GM12864 (cell line): ENCODE measurements at places on chromosomes 2 and 18.

GRCh38 chr2:21748501-21748900 is 624.7 kb downstream of the TDRD15 start:
- DNase-seq = no peak

DNA sequence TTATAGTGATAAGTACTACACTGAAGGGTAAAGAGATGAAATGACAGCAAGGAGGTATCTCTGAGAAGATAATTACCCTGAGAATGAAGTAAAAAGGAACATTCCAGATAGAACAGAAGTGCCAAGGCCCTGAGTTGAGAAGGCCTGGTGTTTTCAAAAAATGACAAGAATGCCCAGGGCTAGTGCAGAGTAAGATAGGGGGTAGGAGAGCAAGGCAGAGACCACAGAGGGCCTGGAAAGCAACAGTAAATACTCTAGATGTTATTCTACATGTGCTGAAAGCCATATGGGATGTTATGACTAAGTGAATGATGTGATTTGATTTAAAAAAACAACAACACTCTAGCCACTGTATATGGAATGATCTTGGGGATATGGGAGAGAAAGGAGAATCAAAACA is 52.3 kb downstream of the BAZ2B start:
- DNase-seq = no peak

- DNase-seq = no peak
Measured at GRCh38 chr18:5899835-5900234, 4.5 kb upstream of the TMEM200C start.

DNA sequence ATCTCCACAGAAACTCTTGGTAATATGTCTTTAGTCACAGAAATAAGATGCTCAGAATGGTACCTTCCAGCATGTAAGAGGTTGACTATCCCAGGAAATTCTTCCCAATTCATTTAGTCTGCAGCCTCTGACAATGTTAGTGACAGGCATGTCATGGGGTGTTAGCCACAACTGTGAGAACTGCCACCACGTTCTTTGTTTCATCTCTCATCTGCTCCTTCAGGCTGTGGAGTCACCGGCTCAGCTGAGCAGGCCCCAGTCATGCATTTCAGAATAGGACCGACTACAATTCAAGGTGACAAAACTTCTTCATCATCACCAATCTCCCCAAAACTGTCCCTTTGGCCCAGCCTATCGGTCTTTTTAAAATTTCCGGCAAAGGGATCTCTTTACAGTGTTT is 167.5 kb downstream of the AKAIN1 start:
- no peak for DNase-seq

DNA sequence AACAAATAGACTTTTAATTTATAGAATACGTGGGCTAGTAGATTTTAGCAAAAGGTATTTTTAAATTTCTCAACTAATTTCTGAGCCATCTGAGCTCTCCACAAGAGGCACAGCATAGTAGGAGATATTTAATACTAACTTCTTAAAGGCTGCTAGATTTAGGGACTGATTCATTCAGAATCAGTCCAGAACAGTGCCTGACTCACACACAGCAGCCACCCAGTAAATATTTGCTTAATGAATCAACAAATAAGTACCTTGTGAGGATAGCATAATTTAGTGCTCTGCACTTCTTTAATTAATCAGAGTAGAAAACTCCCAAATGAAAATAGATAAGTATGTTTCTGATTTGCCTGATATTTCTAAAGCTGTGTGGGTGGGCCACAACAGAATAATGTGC is 35.6 kb upstream of the SYT4 start:
- no peak for DNase-seq

DNA sequence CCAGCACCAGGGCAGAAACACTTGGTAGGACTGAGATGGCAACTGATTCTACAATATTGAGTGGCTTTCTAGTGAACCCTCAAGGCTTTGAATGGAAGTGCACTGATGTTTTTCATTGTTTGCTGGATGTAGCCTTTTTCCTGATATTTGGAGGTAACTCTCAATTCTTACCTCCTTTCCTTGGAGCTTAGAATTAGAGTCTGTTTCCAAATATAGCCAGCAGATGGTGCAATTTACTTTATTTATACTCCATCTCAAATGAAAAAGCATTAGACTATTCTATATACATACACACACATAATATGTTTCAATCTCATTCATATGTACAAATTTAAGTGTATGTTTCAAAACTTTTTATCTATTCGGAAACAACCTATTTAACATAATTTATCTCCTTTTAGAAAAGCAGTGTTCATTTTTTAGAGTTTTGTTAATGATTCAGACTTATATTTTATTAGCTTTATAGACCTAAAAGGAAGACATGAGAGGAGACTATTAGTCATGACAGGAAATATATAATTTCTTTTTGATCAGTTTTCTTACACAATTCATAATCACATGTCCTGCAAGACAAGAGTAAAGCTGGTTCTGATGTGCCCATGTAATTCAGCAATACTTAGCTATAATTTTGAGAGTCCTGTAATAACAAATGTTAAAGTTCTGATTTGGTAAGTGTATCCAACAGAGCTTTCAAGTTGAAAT is 124.8 kb downstream of the NUP35 start:
- DNase-seq = no peak

DNA sequence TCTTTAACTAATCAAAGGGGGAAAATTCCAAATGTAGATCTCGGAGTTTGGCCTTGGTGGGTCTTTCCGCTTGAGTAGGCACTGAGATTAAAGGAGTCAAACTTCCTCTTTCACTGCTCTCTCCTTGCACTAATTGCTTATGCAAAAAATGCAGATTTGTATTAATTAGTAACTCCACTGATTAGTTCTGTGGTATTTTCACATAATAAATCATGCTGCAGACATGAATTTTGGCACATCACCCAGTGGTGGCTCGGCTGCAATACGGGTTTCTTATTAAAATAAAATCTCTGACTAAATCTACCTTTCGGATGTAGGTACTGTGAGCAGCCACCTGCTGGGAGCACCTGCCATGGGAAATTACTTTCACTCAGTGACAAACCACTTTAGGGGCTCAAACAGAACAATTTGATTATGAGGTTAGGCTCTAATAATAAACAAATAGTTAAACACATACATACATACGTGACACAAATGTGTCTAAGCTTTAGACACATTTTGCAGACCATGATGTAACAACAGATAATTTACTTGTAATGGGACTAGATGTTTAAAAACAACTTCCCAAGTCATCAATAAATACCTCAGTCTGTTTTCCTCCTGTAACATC is 6.4 kb upstream of the NEUROD1 start:
- no peak for DNase-seq

DNA sequence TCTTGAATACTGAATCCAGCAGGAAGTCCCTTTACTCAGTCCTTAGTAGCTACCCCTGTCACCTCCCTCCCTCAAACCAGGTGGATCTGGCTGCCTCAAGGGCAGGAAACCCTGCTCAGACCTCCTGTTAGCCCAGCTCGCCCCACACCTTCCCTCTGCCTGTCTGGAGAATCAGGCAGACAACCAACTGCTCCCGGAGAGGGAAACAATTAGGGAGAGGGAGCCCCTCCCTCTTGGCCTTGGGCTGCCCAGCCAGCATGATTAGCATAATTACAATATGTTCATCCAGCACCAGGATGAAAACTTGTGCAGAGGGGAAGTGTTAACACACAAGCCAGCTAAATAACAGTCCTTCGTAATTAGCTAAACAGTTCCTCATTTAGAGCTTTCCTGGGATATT is 185.5 kb downstream of the C1D start:
- DNase-seq = no peak

DNA sequence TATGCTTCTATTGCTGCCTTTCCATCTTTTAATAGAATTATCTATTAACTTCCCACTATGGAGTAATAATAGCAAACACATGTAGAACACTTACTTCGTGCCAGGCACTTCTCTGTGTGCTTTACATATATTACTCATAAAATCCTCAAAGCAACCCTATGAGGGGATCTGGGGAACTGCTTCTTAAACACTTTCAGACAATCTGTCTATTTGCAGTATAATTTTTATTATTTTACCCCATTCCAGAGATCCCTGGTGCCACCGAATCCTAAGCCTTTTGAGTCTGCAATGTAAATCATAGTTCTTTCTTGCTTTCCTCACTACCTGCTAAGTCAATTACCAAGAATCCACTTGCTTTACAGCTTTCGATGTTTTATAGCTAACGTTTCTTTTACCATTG is 25.6 kb upstream of the GCFC2 start:
- DNase-seq = no peak

DNA sequence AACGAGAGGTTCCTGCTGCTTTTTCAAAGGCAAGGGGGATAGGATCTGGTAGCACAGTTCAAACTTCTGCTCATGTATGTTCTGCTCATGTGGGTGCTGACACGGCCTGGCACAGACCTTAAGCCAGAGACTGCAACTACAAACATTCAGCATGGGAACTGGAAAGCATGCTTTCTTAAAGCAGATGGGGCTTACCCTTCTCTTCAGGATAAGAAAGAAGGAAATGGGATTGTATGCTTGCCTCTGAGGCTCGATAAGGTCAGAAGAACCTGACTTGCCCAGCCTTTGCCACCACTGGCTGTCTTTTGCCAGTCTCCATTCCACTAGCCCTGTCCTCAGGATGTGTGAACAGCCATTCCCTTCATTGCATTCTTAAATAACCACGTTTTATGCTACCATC is 10.7 kb downstream of the DOCK10 start:
- no peak for DNase-seq

DNA sequence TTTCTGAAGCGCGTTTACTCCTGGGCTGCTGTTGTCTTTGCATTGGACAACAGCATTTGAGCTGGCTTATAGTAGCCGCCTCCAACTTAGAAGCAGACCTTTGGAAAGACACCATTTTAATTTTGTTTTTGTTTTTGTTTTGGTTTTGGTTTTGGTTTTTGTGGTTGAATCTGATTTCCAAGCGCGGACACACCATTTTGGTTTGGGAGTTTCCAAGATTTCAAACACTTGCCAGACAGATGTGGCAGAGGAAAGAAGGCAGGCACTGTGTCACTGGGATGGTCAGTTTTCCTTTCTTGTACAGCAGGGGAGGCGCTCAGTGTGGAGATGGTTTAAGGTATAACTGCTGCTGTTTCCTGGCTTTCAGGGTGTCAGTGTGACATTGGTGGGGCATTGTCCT is 126.8 kb downstream of the LAMA3 start:
- DNase-seq = no peak

GRCh38 chr2:26706616-26707473 is 14.3 kb downstream of the KCNK3 start:
- DNase-seq = no peak

- no peak for DNase-seq
Measured at GRCh38 chr2:176613323-176613987, 344.2 kb downstream of the MTX2 start.

DNA sequence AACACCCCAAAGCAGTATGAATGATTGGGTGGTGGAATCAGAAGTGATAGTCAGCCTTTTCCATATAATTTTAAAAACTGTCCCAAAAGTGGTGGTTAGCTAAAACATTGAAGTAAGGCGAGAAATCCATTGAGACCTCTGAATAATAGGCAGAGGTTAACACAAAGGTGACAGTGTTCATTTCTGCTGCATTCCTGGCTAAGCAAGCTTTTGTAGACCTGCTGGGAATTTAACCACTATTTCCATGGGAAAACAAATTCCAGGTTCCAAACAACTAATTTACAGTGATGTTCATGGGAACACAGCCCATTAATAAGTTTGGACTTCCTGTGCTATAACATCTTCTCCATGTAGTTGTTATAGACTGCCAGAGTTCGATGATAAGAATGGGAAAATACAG is 6.3 kb upstream of the INO80D start:
- no peak for DNase-seq

- DNase-seq = no peak
Measured at GRCh38 chr2:239266434-239266766, 134.4 kb downstream of the HDAC4 start.

DNA sequence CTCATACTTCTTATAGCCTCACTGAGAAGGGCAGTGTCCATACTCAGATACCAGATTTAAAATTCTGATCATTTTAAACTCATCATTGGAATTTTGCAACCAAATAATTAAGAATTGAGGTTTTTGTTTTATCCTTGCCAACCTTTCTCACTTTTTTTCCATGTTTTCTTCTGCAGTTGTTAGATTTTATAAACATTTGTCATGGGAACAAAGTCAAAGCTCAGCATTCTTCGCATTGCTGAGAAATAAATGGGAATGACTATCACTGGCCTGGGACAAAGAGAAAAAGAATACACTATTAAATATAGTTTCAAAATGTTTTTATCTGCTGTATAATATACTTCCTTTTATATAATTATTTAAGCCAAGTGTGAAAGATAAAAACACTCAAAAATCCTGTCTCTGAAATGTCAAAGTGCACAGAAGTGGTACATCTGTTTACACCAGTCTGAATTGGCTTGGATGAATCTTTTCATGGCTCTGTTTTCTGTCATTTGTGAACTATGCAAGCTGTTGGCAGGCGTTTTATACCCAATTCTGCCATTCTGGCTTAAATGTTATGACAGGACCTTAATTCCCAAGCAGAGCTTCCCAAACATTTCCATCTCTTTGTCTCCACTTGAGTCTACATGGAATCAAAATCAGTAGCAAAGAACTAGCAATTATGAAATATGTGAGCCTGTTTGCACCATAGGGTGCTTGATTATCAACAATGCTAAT is 249.3 kb upstream of the SYT4 start:
- DNase-seq = no peak

DNA sequence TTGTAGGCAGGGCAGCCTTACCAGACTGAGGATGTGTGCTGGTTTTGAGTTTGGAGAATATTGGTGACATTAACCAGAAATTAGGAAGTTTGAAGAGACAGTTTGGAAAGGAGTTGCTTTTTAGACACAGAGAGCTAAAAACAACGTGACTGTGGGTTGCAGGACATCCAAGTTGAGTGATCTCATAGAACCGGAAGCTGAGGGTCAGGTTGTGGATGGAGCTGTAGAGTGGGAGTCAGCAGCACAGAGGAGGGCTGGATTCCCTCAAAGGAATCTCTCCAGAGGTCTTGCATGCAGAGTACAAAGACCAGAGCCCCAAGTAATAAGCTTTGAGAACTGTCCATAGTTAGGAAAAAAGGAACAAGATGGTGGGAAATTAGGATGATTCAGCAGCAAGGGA is 9.3 kb downstream of the MAPRE3 start:
- DNase-seq = no peak

GRCh38 chr2:127527001-127527804 is 914 bp upstream of the IWS1 start:
- no peak for DNase-seq

DNA sequence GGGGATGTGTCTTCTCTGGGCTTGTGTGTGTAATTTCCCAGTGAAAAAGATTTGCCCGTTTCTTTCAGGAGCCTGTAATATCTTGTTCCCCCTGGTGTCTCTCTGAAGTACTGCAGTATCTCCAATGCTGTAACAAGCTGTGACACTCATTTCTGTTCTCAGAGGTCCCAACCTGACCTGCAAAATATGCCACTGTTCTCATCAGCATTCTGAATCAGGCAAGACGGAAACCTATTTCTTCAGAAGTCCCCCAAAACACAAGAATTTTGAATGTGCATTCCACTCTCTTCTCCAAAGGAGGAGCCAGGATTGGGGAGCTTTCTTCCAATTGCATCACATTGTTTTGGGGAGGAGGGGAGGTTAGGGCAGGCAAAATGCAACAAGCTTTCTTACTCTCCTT is 77.0 kb upstream of the CNGA3 start:
- peak; percentile 13 for DNase-seq
